Endothelial cell (in vitro differentiated cells): ENCODE measurements at places on chromosomes 6 and 20.

DNA sequence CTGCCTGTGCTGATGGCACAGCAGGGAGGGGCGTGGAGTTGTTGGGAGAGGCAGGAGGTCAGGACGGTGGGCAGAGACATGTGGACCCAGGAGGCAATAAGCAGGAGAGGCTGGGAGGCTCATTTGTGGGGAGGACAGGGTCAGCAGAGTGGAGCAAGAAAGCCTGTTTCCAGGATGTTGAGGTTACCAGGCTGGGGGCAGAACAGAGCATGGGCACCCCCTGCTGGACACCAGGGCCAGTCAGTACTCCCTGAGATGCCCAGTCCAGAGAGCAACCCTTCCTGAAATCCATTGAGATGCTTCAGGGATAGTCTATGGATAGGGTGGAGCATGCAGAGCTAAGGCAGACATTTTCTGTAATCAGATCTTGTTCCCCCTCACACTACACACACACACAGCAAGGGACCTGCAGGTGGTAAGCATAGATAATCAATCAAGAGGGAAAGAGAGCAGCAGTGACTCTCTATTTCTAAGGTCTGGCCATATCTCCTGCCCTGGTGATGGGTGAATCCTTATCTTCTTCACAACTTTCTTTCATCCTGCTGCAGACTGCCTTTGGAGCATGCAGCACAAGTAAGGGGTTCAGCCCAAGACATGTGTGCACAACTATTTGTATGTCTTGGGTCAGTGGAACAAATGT, 41.7 kb downstream of the MOCS1 start:
- peak; percentile 81 for DNase-seq

DNA sequence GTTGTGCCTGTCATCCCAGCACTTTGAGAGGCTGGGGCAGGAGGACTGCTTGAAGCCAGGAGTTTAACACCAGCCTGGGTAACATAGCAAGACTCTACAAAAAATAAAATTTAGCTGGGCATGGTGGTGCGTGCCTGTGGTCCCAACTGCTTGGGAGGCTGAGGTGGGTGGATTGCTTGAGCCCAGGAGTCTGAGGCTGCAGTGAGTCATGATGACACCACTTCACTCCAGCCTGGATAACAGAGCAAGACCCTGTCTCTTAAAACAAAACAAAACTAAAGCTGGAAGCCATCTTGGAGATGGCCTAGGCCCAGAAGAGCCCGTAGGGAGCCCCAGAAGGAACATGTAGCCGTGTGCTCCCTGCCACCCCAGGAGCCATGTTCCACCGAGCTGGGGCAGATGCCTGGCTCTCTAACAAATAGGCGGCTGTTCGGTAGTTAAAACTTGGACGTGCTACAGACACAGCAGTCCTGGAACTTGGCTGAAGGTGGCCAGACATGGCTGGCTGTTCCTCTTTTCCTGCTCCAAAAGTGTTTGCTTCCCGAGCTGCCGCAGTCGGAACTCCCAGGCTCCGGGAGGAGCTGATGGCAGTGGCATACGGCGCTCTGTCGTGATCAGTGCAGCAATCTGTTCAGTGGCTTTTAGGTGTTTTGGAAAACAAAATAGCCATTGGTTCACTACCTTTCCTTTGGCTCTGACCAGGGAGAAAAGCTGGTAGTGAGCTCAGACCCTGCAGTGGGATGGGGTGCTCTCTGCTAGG, 37.0 kb downstream of the DYNLT1 start:
- DNase-seq: no peak

DNA sequence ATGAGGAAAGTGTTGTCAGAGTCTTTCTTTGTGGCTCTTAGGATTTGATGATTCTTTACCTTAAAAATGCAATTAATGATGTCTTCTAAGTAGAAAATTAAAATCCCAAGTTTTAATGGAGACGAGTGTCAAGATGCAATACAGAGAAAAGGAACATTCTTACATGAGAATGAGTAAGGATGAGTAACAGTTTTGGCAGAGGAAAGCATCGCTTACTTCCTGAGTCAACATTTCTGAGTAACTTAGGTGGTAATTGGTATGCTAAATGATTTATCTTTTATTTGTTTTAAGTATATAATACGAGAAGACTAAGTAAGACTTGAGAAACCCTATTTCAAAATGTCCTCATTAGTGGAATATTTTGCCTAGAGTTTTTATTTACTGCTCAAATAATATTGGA, 101.3 kb downstream of the RTN4IP1 start:
- DNase-seq: no peak

- no peak for DNase-seq
These were observed 920.1 kb upstream of the FLRT3 start for GRCh38 chr20:15257569-15257870.

GRCh38 chr6:139029470-139030227, 1.1 kb downstream of the ABRACL start:
- peak; percentile 61 for DNase-seq

GRCh38 chr20:22563062-22563965, 21.1 kb downstream of the FOXA2 start:
- no peak for DNase-seq

DNA sequence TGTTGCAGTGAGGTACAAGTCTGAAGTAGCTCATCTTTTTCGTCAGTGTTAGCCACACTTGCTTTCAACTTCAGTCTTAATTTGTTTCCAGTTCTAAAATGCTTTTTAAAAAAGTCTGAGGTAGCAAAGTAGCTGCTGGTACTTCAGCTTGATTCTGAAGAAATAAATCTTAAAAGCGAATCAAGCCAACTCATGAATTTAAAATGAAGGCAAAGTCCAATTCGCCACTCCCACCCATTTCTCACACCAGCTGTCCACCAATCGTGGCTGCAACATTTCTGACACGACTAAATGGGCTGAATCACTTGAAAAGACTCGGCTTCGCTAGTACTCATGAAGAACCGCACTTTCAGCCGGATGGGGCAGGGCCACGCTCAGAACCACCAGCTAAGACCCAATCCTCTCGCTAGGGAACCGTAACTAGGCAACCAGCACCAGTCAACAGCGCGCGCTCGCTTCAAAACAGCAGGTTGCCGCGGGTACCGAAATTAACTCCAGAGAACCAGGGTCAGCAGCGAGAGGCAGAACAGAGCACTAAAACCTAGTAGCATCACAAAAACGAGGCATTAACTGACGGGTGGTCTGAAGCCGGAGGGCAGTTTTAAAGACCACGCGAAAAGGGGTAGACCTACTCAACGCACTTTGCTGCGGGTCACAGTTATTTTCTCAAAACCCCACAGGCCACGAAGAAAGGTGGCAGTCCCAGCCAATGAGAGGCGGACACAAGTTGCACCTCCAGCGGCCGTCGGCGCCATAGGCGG, 900 bp downstream of the BCLAF1 start:
- DNase-seq: peak; percentile 68

DNA sequence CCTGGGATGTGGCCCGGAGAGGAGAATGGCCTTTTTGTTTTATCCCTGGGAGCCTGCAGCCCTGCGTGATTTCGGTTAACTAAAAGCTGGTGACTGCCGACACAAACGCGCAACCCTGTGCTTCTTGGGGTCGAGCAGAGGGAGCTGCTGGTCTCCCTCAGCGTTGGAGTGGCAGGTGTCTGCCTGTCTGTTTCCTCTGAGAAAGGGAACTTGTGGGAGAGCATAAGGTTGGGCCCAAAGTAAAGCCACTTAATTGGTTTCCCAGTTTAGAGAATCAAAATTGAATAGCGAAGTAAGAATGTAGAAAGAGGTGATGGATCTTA, 500 bp downstream of the LTV1 start:
- DNase-seq: no peak

DNA sequence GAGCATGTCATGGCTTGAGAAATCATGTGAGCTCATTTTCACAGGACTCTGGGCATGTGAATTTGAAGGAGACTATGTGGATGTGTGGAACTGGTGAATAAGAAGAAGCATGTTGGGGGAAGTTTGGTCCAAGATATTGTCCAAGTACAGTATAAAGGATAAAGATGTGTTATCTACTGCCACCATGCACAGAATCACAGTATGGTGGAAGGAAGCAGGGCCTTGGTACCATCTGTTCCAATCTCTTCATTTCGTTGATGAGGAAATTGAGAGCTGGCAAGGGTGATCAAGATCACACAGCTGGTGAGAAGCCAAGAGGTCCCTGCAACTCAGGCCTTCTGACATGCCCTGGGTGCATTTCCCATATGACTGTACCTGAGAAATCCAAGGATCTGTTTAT, 31.5 kb upstream of the RIPOR2 start:
- no peak for DNase-seq

DNA sequence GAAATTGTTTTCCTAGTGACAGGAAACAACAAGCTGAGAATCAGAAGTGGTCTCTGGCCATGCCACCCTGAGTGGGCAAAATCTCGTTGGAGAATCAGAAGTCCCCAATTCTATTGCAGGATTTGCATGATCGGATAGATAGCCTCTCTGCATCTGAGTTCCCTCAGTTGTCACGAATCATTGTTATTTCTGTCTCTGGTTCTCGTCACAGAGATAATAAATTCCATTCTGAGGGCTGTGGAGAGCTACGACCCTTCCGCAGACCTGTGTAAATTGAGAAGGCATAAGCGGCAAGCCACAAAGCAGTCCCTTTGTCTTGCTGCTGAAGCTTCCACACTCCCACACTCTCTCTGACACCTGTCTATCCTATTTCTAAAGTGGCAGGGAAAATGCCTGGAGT, 102.4 kb upstream of the CNR1 start:
- no peak for DNase-seq

- DNase-seq: no peak
These were observed 35.6 kb upstream of the DTNBP1 start for GRCh38 chr6:15698471-15698870.

- no peak for DNase-seq
These were observed 102.2 kb downstream of the DCDC2 start for GRCh38 chr6:24255676-24256075.

GRCh38 chr6:170092826-170093225, 198.1 kb downstream of the DLL1 start:
- DNase-seq: no peak

DNA sequence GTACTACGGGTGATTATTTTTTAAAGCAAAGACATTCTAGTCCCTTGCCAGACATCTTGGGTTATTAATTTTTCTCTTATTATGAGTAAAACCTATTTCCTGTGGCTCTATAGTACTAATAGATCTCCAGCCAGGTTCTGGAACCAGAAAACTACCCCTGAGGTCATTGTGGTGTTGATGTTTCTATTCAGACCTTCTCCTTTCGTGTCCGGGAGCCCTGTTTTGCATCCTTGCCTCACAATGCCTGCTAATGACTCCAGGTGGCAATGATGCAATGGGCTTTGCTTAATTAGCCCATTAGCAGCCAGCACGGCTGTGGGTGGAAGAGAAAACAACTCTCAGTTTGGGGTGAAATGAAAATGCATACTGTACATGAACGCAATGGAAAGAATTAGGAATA, 62.9 kb upstream of the ARG1 start:
- DNase-seq: no peak

DNA sequence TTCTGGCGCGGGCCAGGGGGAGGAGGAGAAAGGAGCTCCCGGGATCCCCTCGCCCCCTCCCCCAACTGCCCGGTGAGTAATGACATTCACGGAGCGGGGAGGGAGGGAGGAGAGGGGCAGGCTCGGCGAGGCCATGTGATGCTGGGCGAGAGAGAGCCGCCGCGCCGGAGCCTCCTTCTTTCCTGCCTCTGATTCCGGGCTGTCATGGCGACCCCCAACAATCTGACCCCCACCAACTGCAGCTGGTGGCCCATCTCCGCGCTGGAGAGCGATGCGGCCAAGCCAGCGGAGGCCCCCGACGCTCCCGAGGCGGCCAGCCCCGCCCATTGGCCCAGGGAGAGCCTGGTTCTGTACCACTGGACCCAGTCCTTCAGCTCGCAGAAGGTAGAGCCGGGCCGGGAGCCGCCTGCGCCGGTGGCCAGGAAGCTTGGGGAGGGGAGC, at the start of gene GDAP1L1:
GDAP1L1 (plus strand) TSS at position 178 of the 441 bp plus-strand sequence; CDS start at position 205, 27 bp downstream.
- peak; percentile 22 for DNase-seq

DNA sequence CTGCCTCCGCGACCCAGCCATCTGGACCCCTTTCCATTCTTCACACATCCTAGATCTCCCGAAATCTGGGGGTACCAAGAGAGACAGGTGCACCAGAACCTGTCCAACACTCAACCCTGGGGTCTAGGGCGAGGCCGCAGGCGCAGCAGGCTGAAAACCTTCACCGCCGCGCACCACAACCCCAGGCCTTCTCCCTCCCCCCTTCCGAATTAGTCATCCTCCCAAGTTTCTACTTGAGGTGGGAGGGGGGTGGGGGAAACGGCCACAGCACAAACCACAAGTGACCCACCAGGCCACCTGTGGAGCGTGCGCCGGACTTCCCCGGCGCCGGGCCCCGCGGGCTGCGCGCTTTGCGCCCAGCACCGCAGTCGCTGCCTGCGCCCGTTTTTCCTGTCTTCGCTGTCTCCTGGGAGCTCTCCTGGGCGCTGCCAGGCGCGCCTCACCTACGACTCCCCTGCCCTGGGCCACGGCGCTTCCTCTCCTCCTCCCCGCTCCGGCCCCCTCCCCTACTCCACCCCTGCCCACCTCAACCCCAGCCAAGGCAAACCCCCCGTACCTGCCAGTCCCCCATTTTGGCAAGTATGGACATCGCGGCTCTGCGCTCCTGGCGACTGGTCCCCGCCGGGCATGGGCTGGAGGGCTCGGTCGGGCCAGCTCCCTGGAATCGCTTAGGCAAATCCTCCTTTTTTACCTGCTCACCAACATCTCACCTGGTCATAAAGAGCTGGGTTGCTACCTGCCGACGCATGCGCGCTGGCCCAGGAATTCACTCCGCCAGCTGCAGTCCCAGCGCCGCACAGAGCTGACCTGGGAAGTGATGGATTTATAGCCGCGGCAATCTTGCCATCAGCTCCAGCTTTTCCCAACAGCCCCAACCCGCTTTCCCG, 4.2 kb upstream of the TFAP2A start:
- no peak for DNase-seq

- DNase-seq: no peak
These were observed 28.9 kb downstream of the TCF21 start for GRCh38 chr6:133917781-133918180.

DNA sequence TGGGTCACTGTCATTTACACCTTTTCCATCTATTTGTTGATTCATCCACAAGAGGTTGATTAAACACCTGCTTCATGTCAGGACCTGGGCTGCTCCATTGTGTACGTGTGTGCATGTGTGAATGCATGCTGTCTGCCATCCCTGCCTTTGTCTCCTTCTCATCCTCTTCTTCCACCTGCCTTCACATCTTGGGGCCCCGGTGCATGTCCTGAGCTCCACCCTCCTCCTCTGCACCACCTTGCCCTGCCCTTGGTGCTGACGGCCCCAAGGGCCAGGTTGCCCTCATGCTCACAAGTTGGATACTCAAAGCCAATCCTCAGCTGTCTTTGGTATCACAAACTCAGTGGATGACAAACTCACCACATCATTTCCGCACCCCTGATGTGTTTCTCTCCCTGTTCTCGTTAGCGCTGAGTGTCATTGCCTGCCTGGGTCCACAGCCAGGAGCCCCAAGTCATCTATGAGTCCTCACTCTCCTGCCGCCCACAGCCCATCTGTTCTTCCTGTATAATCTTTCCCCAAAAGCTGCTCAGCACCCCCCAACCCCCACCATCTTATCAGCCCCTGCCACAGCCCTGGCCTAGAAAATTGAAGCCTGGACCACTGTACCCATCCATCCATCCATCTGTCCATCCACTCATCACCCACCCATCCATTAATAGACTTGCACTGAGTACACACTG, 85.0 kb downstream of the SRC start:
- no peak for DNase-seq
